Activated CD4-positive, alpha-beta T cell treated with anti-CD3 and anti-CD28 coated beads, Interleukin-2, amount 50 U/mL, for 16 hours (primary cell): ENCODE measurements at places on chromosomes 2 and 18.

- no peak for DNase-seq
Measured at GRCh38 chr2:39017334-39017733, 103.5 kb downstream of the SOS1 start.

DNA sequence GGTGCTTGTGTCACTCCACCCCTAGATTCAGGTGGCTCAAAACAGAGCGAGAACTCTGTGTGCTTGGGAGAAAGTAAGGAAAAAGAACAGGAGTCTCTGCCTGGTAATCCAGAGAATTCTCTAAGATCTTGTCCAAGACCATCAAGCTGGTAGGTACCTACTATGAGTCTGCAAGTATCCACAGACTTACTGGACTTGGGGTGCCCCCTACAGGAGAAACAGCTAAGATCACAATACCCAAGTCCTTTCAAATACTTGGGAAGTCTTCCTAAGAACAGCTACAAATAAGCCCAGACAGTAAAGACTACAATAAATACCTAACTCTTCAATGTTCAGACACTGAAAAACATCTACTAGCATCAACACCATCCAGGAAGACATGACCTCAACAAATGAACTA lies 1143.6 kb upstream of the ACVR2A start:
- peak; percentile 12 for DNase-seq

GRCh38 chr18:76484749-76485387 lies 10.2 kb downstream of the ZNF516 start:
- no peak for DNase-seq

DNA sequence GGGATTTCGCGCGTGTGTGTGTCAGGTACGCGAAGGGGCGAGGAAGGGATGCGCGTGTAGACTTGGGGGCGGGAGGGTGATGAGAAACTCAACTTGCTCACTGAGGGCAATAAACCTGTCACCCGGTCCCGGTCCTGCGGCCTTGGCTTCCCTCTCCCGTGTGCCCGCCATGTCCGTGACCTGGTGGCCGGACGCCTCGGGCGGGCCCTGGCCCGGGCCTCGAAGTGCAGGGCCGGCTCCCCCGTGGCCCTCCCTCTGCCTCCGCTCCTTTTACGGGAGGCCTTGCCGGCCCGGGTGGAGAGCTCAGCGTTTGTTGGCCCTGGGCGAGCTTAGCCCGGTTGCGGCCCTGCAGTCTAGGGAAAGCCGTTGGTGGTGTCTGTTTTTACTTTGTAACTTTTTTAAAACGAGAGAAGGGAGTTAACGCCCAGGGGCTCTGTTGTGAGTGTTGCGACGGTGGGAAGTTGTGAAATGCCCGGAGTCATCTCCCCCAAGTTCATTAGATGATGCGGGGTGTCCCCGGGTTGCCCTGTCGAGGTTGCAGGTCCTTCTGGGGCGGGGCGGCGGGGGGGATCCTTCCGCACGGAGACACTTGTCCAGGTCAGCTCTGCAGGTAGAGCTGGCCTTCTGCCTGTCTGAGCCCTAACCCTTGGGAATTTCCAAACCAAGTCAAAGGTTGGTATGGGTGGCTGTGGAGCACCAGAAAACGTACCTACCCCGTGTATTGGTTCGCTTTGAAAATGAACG lies 883 bp downstream of the SMCHD1 start:
- peak; percentile 51 for DNase-seq

GRCh38 chr2:215577356-215577755 lies 141.5 kb upstream of the FN1 start:
- DNase-seq: no peak

DNA sequence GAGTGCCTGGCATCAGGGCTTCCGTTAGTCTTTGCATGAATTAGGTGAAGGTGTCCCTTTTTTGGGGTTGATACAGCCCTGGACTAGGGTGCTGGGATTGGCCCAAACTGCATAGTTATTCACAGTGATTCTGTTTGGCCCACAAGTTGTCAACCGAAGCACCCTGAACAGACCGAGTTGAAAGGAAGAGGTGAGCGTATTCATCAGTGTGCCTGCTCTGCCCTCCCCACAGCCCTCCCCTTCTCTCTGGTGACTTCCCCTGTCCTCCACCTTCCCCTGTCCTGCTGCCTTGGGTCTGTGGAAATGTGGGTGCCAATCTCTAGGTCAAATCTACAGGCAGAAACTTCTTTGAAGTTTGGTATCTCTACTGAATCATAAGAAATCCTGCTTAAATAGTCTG lies 330.5 kb downstream of the DYSF start:
- no peak for DNase-seq

- DNase-seq: no peak
Measured at GRCh38 chr2:23235736-23236135, 149.2 kb upstream of the KLHL29 start.

GRCh38 chr2:222071911-222072310 lies 226.9 kb downstream of the PAX3 start:
- DNase-seq: no peak

DNA sequence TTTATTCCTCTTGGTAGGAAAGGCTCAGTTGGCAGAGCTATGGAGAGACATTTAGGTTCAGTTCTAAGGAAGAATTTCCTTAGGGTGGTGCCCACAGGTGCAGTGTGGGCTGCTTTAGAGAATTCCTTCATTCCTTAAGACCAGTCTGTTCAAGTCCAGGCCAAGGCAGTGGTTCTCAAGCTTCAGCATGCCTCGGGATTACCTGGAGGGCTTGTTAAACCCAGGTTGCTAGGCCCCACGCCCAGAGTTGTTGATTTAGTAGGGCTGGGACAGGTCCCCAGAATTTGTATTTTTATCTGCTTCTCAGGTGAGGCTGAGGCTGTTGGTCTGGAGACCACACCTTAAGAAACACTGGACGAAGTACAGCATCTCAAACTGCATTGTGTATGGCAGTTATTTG lies 68.9 kb downstream of the CERS6 start:
- DNase-seq: no peak

GRCh38 chr18:13241893-13242175 lies 23.3 kb downstream of the LDLRAD4 start:
- no peak for DNase-seq

DNA sequence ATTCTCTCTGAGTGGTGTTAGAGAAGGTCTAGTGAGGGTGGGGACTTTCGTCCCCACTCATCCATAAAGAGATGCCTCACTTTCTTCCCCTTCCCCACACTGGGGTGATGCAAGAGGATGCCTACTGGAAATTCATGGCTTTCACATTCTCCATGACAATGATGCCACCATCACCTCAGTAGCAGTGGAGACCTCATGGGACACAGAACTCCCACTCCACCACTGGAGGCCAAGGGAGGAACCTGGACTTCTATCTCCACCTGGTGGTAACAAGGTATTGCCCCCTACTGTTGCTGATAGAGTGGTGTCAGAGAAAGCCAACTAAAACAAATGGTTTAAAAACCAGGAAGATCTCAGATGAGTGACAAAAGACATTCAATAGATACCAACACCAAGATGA lies 110.9 kb downstream of the INHBB start:
- no peak for DNase-seq

DNA sequence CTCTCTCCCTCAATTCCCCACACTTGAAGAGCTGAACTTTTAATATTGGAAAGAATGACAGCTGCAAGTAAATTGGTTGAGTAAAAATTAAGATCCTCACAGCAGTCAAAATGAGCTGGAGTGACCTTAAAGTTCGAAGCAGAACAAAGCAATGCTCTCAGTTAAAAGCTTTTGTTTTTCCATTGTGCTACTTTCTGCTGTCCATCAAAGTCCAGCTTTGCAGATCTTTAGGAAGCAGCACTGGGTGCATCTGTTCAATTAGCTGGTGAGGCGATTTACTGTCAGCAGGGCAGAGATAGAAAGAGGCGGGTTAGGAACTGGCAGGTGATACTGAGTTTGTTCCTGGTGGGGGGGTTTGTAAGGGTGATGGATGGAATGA lies 834.8 kb downstream of the CPS1 start:
- DNase-seq: no peak

DNA sequence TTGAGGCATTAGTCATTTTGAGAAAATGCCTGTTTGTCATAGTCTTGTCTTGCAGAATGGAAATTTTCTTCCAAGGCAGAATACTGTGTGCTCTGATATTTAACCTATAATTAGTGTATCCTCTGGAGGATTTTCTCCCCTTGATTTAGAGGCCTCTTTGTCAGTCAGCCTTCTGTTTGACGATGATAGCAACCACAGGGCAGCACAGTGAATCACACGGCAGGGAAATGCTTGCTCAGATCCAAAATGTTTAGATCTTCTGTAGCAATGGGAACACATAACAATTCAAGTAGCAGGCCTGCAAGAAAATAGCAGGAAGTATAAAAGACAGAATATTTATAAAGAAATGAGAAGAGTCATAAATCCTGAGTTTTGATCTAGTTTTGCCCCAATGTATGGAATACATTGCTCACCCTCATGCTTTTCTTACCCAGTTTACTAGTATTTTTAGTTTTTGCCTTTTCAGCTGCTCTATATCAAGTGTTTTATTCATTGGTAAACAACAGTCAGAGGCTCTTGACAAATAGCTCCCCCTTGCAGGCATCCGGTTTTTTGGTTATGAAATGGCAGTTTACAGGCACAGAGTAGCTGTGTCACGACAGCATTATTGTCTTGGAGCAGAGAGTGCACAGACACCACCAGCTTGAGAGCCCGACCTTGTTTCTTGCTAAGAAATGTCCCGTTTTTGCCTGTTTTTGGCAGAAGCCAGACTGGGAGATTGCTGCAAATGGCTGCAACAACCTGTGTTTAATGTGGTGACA lies 185.1 kb downstream of the MYO3B start:
- DNase-seq: peak; percentile 51

DNA sequence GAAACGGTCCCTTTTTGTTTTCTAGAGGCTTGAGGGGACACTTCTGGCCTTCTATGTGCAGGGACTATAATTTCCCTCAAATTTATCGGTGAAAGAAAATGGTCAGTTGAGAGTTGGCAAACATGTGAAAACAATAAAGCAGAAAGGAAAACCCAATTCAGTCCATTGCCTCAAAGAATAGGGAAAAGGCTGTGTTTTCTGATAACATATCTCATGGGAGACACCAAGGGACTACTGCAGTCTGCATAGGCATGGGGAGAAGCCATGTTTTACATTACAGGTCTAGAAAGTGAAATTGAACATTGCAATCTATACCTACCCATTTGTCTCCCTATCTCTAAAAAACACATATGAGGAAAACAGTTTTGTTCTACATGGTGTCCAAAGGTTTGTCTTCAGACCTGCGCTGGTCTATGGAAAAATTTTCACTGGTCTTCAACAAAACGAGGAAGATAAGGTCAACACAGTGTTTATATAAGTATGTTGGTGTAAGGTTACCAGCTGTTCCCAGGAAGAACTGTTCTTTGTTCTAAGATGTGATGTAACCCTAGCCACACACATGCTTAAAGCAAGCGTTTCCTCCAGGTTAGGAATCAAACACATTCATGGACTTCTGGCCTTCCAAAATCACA lies 179.7 kb downstream of the MREG start:
- DNase-seq: no peak

DNA sequence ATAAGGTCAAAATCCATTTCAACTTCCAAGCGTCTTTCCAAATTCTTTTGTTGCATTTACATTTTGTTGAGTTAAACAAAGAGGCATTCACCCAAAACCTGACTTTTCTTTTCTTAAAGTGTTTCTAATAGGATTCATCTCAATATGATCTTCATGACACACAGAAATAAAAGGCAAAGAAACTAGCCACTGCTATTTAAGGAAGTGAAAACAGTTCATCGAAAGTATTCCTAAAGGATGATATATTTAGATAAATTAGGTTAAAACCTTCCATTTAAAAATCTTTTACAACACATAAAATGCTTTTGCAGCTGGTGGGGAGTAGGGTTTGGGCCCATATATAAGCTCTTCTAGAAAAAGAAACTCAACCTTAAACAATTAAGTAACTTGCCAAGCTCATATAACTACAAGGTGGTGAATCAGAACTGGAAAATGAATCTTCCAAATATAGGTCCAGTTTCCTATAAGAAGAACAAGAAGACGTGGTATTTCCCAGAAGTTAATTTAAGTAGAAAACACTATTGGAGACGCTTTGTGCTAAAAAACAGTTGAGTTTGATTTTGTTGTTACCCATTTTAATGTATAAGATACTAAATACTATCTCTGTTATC lies 336.0 kb upstream of the HNRNPA3 start:
- DNase-seq: peak; percentile 12

DNA sequence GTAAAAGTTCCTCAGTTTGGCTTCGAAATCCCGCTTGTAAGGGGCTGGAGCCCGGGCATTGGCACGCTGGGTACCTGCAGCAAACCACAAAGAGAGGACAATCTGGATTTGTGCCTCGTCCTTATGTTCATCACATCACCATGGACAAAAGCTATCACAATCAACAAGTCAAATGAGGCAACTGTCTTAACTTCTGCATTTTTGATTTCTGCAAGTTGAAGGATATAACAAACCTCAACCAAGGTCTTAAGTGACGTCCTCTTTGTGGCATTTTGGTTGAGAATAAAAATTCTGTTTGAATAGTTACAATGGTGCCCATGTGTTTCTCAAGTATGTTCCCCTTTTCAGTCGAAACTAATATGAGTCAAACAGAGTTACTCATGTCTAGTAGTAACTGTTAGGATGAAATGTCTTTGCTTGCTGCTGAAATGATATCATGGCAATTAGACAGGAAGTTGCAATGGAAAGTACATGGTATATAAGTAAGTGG lies 70.8 kb upstream of the STK17B start:
- DNase-seq: peak; percentile 94

DNA sequence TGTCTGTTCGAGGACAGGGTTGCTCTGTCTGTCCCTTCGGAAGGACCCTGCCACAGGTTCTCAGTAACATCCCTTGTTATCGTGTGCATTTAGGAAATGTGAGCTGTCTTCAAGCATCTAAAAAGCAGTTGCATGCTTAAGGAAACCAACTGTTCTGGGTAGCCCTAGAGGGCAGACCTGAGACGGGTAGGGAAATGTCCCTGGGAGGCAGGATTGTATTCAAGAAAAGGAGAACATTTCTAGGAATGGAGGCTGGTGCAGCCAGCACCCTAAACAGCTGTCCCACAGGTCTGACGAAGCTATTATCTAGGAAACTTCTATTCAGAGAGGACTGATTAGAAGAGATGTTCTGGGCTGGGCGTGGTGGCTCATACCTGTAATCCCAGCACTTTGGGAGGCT lies 414.2 kb downstream of the NBAS start:
- no peak for DNase-seq

GRCh38 chr2:176537932-176538331 lies 268.7 kb downstream of the MTX2 start:
- no peak for DNase-seq

- DNase-seq: no peak
Measured at GRCh38 chr2:219906114-219907010, 278.9 kb downstream of the SLC4A3 start.

- DNase-seq: peak; percentile 56
Measured at GRCh38 chr2:134320930-134321329, 67.1 kb downstream of the MGAT5 start.

- DNase-seq: no peak
Measured at GRCh38 chr18:25274926-25275325, 77.0 kb downstream of the ZNF521 start.

GRCh38 chr2:233387667-233388528 lies 33.6 kb downstream of the DGKD start:
- no peak for DNase-seq

- peak; percentile 29 for DNase-seq
Measured at GRCh38 chr2:162317861-162318327, 590 bp downstream of the IFIH1 start.

DNA sequence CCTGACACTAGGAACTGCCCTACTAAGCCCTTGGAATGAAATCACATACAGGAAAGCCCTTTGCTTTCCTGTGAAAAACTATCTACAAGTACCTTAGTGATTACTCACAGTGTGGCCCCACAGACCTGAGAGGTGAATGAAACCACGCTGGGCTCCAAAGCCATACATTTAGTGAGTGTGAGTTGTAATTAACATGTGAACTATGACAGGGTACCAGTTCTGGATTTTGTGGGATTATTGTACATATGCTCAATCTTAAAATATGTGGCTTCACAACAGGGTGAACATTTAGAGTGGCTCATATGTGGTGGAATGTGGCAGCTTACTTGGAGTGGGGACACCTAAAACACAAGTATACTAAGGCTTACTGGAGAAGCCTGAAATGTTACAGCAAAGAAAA lies 12.3 kb downstream of the KCTD1 start:
- DNase-seq: no peak
